ENCODE measurements at places on chromosomes 16 and 17.

GRCh38 chr17:69335058-69335457 lies 8.1 kb upstream of the ABCA5 start:
- DNase-seq = no peak

DNA sequence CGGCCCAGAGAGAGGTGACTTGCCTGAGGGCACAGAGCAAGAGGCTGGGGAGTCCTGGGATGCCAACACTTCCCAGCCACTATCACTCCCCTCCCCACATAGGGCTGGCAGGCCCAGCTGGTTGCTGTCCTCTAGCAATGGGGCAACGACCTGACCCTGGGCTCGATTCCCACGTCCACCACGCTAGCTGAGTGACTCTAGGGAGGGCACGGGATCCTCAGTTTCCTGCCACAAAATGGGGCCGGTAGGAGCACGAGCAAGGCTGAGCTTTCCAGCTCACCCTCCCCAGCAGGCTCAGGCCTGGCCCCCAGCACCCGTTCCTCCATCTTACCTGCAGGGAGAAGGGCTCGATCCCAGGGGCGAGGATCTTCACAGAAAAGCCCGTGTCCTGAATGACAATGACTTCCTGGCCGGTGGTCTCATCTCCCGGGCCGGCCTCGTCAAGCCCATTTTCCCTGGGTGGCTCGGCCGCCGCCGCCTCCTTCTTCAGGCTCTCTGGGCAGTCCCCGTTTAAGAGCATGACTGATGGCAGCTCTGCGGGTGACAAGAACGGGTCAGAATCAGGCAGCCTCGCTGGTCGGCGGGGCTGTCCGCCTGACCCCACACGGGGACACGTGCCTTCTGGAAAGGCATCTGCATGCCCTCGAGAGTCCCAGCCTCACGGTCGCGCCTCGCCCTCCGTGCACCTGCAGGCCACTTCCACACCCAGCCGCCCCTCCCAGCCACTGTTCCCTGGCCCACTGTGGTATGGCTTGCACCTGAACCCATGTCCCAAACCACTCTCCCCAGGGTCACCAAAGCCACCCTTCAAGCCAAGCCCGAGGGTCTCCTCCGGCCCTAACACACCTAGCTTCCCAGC lies 7.3 kb downstream of the CLUH start:
- DNase-seq = no peak

GRCh38 chr16:30662449-30662848 lies 4.2 kb downstream of the FBRS start:
- no peak for DNase-seq

DNA sequence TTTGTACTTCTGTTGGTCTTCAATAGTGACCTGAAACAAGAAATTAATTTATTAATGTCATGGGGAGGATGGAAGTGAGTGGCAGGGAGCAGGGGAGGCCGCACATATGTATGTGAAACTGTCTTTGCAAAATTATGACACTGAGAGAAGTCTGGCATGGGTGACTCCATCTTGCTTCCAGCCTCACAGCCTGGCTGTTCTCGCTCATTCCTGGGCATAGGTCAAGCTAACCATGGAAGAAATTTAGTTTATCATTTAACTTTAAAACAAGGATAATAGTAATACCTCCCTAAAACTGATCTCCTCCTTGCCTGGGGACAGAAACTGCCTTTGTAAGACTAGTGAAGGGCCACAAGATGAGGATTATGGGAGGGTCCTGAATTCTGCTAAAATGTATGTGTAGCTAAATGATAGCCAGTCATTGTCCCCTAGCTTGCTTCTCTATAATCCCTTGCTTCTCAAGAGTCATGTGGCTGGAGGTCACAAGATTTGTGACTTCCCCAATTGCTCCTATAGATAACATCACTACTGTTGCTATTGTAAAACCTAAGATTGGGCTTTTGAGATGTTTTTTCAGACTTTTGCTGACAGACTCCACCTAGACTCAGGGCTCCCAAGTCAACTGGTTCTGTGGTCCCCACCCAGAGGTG lies 126.0 kb downstream of the HS3ST3A1 start:
- DNase-seq = no peak

DNA sequence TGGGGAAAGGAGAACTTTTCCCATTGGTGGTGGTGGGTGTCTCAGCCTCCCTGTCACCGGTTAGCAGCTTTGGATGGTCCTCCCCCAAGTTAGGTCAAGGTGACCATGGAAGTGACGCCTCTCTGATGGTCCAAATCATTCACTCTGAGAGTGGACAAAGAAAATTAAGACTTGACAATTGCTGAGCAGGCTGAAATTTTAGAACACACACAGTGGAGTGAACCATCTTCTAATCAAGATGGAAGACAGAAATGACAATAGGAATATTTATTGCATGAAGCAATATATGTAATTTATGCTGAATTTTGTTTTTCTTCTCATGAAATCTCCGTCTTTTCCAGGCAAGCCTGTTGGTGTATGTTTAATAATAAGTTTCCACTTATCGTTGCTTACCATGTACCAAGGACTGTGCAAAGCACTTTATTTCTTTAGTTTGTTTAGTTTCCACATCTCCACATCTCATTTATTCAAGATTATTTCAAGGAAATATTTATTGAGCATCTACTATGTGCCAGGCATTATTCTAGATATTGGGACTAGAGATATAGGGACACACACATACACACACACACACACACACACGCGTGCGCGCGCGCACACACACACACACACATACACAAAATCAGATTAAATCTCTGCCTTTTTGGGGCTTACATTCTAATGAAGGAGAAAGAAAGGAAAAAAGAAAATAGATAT lies 44.0 kb upstream of the TAC4 start:
- no peak for DNase-seq

Measured in NT2/D1 (cell line).